ENCODE measurements at places on chromosomes 2 and 18. TPM values are rescaled to one million over a fixed set of nuclear protein-coding genes. Genes with fewer than 3 reads are reported as not detected.

DNA sequence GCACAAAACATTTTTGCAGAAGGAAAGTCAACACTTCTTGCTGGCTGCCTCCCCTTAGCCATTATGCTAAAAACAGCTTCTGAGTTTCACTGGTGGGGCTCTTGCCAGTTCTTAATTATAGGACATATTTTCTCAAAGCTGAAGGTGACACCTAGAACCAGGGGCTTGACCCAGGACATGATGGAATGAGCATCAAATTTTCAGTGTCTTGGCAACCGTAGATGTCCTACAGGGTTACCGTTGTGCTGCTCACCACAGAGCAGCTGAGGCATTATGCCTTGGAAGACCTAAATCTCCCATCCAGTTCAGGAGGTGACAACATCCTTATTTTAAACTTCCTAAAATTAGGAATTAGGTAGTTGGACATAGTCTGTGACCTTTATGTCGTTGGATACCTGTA is 46.7 kb downstream of the TMEM185B start:
- DNase-seq, result no peak

DNA sequence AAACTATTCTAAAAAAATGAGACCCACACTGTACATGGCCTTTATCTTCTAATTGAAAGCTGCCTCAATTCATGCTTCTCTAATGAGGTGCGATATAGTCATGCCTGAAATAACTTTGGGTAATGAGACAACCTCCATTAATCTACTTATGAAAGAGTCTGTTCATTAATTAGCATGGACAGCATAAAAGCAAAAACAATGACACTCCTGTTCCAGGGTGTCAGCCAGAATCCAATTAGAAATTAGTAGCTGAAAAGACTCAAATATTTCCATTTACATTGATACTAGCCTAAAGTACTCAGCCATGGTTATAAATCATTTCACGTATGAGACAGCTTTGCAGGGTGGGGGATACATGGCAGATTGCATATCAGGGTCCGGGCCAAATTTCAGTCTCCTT is 288.7 kb downstream of the AKAIN1 start:
- no peak for DNase-seq

- DNase-seq, result no peak
These were observed 150.2 kb downstream of the GALNT1 start for GRCh38 chr18:35731701-35732100.

GRCh38 chr2:240412211-240412861 is 23.1 kb upstream of the GPC1 start:
- no peak for DNase-seq

DNA sequence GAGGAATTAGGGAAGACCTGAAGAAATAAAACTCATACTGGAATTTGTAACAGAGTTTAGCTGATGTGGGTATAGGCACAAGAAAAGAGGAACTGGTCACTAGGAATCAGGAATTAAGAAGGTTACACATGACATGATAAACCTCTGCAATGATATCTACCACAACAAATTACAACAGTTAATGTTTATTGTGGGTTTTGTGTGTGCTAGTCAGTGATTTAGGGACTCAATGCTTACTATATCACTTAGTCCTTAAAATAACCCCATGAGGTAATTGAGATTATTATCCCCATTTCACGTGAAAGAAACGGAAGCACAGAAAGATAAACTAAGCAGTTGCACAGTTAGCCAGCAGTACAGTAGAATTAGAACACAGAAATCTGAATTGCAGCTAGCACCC is 415.8 kb upstream of the ZEB2 start:
- no peak for DNase-seq

DNA sequence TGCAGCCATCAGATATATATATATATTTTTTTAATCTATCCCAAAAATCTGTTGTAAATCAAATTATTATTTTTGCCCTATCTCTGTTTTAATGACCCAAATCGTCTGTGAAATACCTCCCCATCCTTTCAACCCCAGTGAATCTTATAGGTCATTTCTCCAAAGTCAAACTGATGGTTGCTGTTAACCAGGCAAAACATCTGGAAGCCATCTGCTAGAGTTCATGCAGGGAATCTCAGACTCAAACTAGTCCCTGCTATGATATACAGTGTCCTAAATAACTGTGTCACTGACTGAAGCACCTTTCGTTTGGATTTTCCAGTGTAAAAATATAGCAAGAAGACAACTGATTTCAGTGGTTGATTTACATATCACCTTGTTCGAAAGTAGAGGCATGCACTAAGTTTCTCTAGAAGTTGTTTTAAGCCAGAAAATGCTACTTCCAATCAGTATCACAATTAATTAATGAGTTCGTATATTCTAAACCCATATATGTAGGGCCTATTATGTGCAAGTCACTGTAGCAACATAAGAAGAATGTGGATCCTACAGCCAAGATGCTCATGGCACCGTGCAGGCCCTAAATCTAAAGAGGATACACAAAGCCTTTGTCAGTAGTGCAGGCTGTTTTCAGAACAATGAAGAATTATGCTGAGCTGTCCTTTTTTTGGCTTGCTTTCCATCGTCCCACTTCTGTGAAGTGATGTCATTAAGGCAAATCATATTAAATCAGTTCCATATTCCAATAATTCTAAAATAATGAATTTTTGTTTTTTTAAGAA is 566.0 kb downstream of the STK39 start:
- DNase-seq, result no peak

DNA sequence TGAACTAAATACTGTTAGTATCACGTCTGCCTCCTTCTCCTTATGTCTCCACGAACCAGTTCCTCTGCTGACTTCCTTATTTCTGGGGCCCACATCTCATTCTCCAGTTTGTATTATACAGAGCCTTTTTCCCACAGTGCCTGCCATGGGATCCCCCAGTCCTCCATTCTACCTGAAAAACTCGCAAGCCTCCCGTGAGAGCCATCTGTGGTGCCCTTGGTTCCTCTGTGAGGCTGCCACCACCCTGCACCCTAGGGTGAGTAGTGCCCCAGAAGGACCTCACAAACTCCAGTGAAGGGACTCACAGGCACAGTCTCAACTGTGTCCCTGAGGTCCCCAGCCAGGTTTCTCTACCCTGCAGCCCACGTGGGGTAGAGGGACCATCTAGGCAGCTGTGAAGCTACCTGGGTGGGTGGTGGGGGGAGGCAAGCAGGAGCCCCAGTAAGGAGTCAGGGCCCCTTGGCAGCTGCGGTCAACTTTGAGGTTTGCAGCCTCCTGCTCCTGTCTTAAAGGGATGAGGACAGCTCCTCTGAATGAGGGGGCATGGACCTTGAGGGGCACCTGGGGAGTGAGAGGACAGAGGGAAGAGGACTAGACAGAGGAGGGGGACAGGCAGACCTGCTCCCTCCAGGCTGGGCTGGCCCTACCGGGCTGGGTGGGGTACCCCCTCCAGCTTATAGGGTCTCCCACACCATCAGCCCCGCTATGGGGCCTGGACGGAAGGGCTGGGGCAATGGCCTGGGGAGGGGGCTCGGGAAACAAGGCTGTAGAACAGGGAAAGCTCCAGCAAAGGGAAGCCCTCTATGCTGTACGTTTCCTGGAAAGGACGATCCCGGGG is 1.0 kb downstream of the PSTPIP2 start:
- no peak for DNase-seq

DNA sequence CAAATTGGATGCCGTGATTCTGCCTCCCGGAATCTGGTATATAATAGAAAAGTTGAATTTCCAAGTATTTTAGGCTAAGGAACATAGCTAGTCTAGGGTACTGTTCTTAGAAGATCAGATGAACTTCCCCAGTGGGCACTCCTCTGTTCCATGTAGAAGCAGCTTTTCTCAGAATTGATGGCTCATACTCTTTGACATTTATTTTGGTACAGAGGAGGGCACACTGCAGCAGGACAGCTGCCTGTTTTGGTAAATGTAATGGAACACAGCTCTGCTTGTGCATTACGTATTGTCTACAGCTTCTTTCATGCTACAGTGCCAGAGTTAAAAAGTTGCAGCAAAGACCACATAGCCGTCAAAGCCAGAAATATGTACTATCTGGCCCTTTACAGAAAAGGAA is 10.8 kb downstream of the YPEL5 start:
- no peak for DNase-seq

GRCh38 chr2:10324095-10324832 is 21.6 kb downstream of the HPCAL1 start:
- DNase-seq, result no peak

- DNase-seq, result no peak
These were observed 221.5 kb downstream of the DOK6 start for GRCh38 chr18:69622184-69622583.

The RAX gene
- not detected for total RNA-seq

The BOLL gene
- 0.11 TPM for total RNA-seq

The KLHL41 gene
- 88.7 TPM for total RNA-seq

The WNT10A gene
- total RNA-seq, result 1.9 TPM

Measured in urinary bladder (tissue), 4 donors.